ENCODE measurements at places on chromosomes 6 and 20.

DNA sequence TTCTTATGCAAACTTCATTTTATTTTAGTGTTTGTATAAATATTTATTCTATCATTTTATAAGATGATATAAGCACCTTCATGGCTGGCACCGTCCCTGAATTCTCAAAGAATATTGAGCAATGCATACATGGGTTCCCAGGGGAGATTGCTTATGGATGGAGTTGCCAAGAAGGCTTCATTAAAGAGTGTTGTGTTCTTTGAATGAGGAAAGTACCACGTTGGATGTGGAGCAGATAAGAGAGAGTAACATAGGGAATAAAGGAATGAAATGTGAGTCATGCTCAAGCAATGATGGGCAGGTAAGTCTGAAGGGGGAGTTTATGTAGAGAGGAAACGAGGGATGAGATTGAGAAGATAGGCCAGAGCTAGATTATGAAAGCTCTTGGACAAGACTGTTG lies 10.3 kb downstream of the DSE start:
- no peak for DNase-seq

GRCh38 chr6:21593412-21593926 lies at the start of gene SOX4:
TSS of gene SOX4 (plus strand) at chr6:21593751. CDS start at chr6:21594535, 784 bp downstream.
- peak; percentile 92 for DNase-seq

DNA sequence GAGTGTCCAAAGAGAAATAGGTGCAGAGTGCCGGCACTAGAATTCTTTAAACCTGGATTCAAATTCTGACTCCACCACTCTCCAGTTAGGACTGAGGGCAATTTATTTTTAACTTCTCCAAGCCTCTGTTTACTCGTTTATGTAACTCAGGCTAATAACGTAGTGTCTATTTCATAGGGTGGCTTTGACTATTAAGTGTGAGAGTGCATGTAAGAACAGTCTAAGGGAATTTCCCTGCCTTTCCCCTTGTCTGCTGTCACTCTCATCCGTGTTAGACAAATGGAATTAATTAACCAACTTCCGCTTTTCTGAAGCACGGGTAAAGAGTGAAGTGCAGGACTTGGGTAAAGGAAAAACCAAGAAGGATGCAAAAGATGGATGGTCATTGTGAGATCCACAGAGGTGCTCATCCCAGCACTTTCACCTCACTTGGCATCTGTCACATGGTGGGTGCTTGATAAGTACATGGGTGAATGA lies 4.1 kb upstream of the ZKSCAN8 start:
- DNase-seq, result no peak

DNA sequence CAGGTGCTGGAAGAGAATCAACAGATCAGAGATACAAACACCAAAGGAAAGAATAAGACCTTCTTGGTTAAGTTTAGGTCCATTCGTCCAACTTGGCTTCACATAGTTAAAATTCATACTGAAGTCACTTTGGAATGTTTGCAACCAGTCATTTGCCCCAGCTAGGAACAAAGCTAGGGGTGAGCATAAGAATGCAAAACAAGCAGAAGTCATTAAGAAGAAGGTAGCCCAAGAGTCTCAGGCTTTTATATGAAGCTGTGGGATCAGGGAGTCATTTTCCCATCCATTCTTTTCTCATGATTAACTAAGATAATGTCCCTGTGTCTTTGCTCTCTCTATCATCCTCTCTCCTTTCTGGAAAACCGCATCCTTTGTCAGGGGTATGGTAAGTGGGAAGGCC lies 51.5 kb upstream of the TMEM170B start:
- no peak for DNase-seq

DNA sequence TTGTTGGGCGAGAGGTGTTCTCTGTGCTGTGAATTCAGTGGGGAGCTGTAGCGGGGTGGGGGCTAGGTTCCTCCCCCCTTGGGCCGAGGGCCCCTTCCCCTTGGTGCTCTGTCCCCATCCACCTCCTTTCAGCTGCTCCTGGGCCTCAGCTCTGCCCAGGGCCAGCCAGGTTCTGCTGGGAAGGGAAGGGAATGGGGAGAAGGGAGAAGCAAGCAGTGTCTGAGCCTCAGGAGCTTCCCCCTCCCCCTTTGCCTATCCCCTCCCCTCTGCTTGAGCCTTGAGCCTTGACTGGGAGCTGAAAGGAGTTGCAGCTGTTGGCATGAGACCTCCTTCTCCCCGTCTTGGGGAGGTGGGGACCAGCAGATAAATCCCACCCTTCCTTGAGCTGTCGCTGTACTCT lies 576 bp upstream of the RRP36 start:
- peak; percentile 16 for DNase-seq

- DNase-seq, result no peak
Measured at GRCh38 chr6:127971945-127972391, 71.1 kb upstream of the THEMIS start.

DNA sequence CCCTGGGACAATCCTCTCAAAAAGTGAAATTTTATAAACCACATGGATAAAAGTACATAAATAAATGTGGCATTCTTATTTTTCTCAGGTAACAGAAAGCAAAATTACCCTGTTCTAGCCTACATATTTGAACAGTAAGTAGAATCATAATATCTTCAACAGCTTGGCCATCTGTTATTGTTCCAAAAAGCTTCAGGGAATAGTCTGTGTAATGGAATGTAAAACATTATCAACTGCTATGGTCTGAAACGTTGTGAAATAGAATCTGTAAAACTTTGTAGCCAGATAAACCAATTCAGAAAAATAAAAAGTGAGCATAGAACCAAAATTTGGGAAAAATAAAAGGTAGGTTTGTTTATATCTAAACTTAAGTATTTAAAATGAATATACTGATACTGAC lies 114.7 kb downstream of the THEMIS start:
- DNase-seq, result no peak

DNA sequence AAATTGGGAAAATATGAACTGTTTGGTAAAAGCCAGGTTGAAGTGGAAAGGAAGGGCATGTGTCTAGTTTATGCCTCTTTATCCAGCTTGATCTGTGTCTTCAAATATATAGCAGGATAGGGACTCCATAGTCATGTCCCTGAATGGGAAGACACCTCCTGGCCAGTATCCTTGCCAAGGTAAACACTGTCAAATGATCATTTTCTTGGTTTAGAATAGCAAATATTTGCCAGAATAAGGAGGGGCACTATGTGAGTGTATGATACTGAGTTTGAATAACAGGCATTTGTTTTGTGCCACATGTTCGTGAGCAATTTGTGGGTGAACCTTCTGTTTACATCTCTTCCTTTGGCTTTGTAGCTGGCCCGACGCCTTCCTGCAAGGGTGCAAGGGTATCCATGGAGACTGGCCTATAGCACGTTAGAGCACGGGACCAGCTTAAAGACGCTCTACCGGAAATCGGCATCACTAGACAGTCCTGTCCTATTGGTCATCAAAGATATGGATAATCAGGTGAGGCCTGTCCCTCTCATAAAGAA lies 34.2 kb upstream of the HINT3 start:
- no peak for DNase-seq

DNA sequence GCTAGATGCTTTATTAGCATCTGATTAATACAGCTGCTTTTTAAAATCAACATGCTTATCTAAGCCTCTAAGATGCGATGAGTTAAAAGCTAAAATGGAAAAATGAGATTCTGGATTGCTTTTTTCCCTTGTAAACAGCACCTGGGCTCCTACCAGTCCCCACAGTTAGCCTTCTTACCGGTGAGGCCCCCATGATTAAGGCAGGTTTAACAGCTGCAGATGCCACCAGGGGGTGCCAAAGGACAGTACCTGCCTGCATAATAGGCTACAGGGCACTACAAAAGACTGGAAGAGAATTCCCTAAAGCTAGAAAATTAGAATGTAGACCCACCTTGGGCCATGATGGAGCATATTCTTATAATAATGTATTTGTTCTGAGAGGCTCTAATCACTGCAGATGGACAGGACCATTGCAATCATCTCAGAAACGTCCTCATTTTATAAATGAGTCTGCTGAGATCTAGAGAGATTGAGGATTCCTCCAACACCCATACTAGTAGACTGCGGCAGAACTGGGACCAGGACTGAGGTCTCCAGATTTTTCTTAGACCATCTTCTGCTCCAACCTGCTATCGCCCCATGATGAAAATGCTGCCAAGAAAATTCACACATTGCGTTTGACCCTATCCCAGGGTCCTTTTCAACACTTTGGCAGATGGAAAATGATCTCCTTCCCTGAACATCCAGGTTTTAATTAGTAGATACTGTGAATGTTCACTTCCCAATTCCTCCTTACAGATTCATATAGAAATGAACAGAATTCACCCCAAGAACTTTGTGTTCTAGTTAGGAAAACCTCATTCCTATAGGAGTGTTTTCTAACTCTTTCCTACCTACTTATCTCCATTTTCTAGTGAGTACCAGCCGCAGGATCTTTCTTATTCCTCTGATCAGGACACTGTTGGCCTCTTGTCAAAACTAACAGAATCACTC lies 148.8 kb downstream of the RPS12 start:
- DNase-seq, result peak; percentile 85
